ENCODE measurements at places on chromosomes 7 and 10. TPM values are rescaled to one million over a fixed set of nuclear protein-coding genes. Genes with fewer than 3 reads are reported as not detected.

Gene THNSL1
- 4.2 TPM for total RNA-seq

Gene VPS26A
- 61.9 TPM for total RNA-seq

DNA sequence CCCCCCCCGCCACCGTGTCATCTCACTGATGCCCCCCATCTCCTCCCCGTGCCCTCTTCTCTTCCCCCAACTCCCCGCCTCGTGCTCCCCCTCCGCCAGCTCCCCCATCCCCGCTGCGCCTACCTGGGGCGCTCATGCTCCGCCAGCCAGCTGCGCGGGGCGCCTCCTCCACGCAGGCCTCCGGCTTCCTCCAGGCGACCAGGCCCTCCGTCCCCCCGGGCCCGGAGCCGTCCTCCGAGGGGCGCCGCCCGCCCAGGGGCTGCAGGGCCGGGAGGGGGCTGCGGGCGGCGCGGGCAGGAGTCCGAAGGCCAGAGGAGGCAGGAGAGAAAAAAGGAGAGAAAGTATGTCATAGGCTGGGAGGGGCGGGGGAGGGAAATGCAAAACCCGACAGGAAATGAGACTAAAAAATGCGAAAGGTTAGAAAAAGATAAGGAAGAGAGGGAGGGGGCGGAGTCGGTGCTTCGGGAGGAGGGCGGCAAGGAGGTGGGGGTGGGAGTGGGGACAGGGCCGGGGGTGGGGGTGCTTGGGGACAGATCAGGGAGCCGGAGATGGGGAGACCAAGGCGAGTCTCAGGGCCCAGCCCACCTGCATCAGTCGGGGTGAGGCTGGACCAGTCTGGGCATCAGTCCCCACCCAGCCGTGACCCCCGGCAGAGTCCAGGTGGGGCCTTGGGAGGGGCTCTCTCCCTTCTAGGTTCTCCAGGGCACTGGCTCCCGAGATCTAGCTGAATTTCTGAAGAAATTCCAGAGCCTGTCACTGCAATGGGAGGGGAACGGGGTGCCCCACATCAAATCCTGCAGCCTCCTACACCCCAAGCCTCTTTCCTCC is at the start of gene CARD11:
CARD11 (minus strand) TSS at position 324 of the 828 bp plus-strand sequence. CDS start 85,361 bp downstream, outside the sequence.
- peak within 1 kb of the TSS; percentile 98 for H3K4me3 ChIP-seq
- peaks cover 36% of the 10 kb centered on the region for H3K36me3 ChIP-seq
- H3K27me3 ChIP-seq, result no peaks in the 10 kb centered on the region
- peak; percentile 76 for DNase-seq

Gene ASAH2
- 1.8 TPM for total RNA-seq

DNA sequence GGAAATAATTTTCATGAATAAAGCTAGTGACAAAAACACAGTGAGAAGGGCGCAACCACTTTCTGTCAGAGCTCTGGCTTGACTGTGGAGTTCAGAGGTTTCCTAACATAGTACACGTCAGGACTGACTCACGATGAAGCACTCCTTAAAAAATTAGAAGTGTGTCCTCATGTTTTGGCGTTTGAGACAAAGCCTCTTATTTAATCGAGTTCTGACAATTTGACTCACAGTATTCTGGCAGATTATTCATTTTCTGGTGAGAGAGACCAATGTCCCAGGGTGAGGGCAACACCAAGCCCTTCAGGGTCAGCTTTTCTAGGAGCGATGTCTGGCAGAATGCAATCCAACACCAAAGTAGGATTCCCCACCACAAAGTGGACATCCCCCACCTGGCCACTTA is 108.7 kb downstream of the DIP2C start:
- H3K27me3 ChIP-seq, result no peaks in the 10 kb centered on the region
- H3K4me3 ChIP-seq, result no peak overlapping the region
- no peak overlapping the region for H3K27ac ChIP-seq
- H3K36me3 ChIP-seq, result no peaks in the 10 kb centered on the region
- no peak for DNase-seq

Gene TMEM130
- total RNA-seq, result not detected

Gene A1CF
- not detected for total RNA-seq

GRCh38 chr7:1288996-1289551 is 56.4 kb downstream of the UNCX start:
- H3K4me1 ChIP-seq, result peaks cover 13% of the 10 kb centered on the region
- H3K27me3 ChIP-seq, result peaks cover 16% of the 10 kb centered on the region
- H3K36me3 ChIP-seq, result no peaks in the 10 kb centered on the region
- no peak overlapping the region for H3K27ac ChIP-seq
- H3K4me3 ChIP-seq, result no peak overlapping the region
- DNase-seq, result no peak

- no peaks in the 10 kb centered on the region for H3K36me3 ChIP-seq
- no peak for DNase-seq
- no peak overlapping the region for H3K27ac ChIP-seq
- peaks cover 23% of the 10 kb centered on the region for H3K27me3 ChIP-seq
These were observed 42.5 kb upstream of the LCOR start for GRCh38 chr10:96789571-96790108.

DNA sequence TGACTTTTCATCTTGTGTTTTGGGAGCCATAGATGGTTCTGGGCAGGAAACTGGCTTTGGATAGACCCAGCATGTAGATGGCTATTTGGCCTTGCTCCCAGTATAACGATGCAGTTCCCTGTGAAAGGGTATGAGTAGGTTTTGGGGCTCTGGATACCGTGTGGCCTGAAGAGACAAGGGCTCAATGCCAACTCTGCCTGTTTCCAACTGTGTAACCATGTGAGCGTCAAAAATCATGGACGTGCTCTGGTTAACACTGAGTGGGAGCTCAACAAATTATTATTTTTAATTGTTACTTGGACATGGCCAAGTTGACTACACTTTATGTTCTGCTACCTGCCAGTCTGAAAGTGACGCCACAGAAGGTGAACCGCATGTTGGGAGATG is 41.8 kb downstream of the EGFR start:
- H3K4me3 ChIP-seq, result no peak overlapping the region
- H3K4me1 ChIP-seq, result no peaks in the 10 kb centered on the region
- no peak for DNase-seq
- no peaks in the 10 kb centered on the region for H3K27me3 ChIP-seq
- no peak overlapping the region for H3K27ac ChIP-seq

GRCh38 chr7:16421333-16422102 is at the start of gene CRPPA:
Gene CRPPA (minus strand): TSS chr7:16421538. CDS start chr7:16421322, 216 bp downstream.
- no peaks in the 10 kb centered on the region for H3K27me3 ChIP-seq
- DNase-seq, result peak; percentile 47
- H3K27ac ChIP-seq, result peak within 1 kb of the TSS; percentile 98
- peaks cover 10% of the 10 kb centered on the region for H3K36me3 ChIP-seq
- peak within 1 kb of the TSS; percentile 91 for H3K4me3 ChIP-seq

DNA sequence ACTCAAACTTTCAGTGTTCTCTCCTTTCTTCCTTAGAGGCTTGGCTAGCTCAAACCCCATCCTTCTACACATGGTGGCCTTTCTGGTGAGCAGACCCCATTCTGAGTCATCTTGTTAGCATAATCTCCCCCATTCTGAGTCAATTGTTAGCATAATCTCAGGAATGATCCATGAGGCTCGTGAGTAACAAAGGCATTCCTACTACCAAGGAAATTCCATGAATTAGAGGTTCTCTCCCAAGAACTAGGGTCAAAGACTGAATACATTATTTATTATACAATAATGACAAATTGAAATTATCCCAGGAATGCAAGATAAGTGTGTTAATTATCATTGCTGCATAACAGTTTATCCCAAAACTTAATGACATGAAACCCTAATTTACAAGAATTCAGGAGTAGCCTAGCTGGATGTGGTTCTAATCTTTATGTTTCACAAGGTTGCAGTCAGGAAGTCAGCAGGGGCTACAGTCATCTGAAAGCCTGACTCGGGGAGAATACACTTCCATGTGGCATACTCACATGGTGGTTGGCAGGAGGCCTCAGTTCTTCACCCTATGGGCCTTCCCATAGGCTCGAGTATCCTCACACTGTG is 100.2 kb downstream of the MMRN2 start:
- no peak overlapping the region for H3K27ac ChIP-seq
- no peak overlapping the region for H3K4me3 ChIP-seq
- H3K4me1 ChIP-seq, result no peaks in the 10 kb centered on the region
- no peaks in the 10 kb centered on the region for H3K27me3 ChIP-seq
- peaks cover 2% of the 10 kb centered on the region for H3K36me3 ChIP-seq

GRCh38 chr10:59517341-59517899 is 155.1 kb upstream of the FAM13C start:
- no peak overlapping the region for H3K27ac ChIP-seq
- no peaks in the 10 kb centered on the region for H3K36me3 ChIP-seq
- no peaks in the 10 kb centered on the region for H3K4me1 ChIP-seq
- H3K4me3 ChIP-seq, result no peak overlapping the region
- H3K27me3 ChIP-seq, result no peaks in the 10 kb centered on the region

Gene C10orf67
- not detected for total RNA-seq

Gene PPP2R2D
- 37.5 TPM for total RNA-seq

DNA sequence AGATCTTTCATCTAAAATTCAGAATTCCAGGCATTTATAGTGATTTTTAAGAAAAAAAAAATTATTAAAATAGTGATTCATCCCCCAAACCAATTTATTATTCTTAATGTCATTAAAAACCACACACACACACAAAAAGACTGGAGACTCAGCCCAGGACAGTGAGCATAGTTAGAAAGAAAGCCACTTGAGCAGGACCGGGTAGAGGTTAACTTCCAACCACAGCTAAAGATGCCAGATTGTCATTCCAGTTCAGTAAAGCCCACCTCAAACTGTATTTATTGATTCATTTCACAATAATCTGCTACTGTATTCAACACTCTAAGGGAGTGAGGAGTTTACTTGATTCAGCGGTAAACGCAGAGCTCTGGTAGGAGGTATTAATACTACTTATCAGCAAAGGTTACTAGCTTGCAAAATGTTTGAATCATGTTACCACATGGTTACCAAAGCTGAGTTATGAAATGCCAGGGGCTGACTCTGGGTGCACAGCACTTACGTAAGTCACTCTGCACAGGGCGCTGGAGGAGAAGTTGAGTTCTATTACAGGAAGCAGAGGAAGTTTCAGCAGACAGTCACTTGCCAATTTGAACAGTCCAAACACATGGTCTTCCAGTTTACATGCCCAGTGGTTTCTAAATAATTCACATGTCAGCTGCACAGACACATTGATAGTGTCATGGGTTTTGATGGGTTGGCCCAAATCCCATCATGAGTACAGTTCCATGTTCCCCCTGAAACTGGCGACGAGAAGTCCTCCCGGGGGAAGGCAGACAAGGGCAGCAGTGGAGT is 64.6 kb downstream of the KLF6 start:
- H3K4me3 ChIP-seq, result no peak overlapping the region
- no peak for DNase-seq
- H3K4me1 ChIP-seq, result no peaks in the 10 kb centered on the region
- H3K27me3 ChIP-seq, result peaks cover 18% of the 10 kb centered on the region

- no peaks in the 10 kb centered on the region for H3K4me1 ChIP-seq
- H3K4me3 ChIP-seq, result no peak overlapping the region
- no peak overlapping the region for H3K27ac ChIP-seq
- H3K36me3 ChIP-seq, result no peaks in the 10 kb centered on the region
These were observed 145.2 kb downstream of the GRM3 start for GRCh38 chr7:86788948-86789347.

Gene PRF1
- 265 TPM for total RNA-seq

Gene LRRC4
- total RNA-seq, result 0.24 TPM

GRCh38 chr7:99193527-99194220 is 14.2 kb downstream of the KPNA7 start:
- peaks cover 2% of the 10 kb centered on the region for H3K36me3 ChIP-seq
- no peak for DNase-seq
- H3K27me3 ChIP-seq, result no peaks in the 10 kb centered on the region
- peaks cover 5% of the 10 kb centered on the region for H3K4me1 ChIP-seq
- H3K27ac ChIP-seq, result no peak overlapping the region

GRCh38 chr10:52653263-52653909 is 119.2 kb downstream of the MBL2 start:
- no peak overlapping the region for H3K4me3 ChIP-seq
- no peaks in the 10 kb centered on the region for H3K27me3 ChIP-seq
- H3K4me1 ChIP-seq, result no peaks in the 10 kb centered on the region
- no peaks in the 10 kb centered on the region for H3K36me3 ChIP-seq

DNA sequence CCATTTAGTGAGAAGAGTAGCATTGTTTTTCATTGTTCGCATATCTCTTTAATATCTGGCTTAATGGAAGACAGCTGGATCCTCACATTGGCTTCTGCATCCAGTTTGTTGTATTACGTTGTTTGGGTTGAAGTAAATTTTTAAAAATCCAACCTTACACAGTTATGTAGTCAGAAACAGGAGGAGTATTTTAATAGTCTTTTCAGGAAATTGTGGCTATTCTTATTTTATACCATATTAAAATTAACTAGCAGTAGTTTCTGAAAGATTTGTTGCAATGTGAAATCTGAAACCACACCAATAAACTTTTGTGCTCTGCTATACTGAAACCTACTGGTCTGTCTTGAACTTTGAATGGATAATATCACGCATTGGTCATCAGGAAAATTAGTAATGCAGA is 27.9 kb downstream of the MYPN start:
- no peaks in the 10 kb centered on the region for H3K4me1 ChIP-seq
- no peak overlapping the region for H3K27ac ChIP-seq
- DNase-seq, result no peak
- H3K4me3 ChIP-seq, result no peak overlapping the region
- peaks cover 17% of the 10 kb centered on the region for H3K27me3 ChIP-seq
- H3K36me3 ChIP-seq, result no peaks in the 10 kb centered on the region

DNA sequence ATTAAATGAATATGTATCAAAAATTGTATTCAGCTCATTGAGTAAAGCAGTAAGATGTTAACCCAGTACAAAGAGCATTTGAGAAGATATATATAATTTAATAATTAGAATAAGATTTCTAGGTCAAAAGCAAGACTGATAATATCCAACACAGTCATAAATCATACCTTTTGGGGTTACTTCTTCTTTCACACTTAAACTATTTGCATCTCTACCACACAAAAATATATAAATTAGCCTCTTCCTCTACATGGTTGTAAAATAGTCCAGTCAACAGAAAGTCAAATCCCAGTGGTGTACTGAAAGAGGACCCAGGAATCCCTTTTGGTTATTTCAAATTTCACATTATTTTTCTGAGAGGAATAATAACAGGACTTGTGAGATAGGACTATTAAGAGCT is 204.6 kb upstream of the INHBA start:
- H3K4me3 ChIP-seq, result no peak overlapping the region
- no peak for DNase-seq
- H3K27ac ChIP-seq, result no peak overlapping the region
- H3K27me3 ChIP-seq, result peaks cover 3% of the 10 kb centered on the region

GRCh38 chr10:107986571-107986970 is 822.1 kb upstream of the SORCS1 start:
- no peak overlapping the region for H3K27ac ChIP-seq
- H3K27me3 ChIP-seq, result no peaks in the 10 kb centered on the region
- DNase-seq, result no peak
- H3K4me3 ChIP-seq, result no peak overlapping the region
- H3K36me3 ChIP-seq, result no peaks in the 10 kb centered on the region
- no peaks in the 10 kb centered on the region for H3K4me1 ChIP-seq

GRCh38 chr7:11957956-11958355 is 126.0 kb upstream of the THSD7A start:
- H3K4me1 ChIP-seq, result no peaks in the 10 kb centered on the region
- no peaks in the 10 kb centered on the region for H3K36me3 ChIP-seq
- no peak overlapping the region for H3K27ac ChIP-seq
- no peaks in the 10 kb centered on the region for H3K27me3 ChIP-seq

- no peaks in the 10 kb centered on the region for H3K4me1 ChIP-seq
- no peak for DNase-seq
- H3K27me3 ChIP-seq, result peaks cover 11% of the 10 kb centered on the region
These were observed 69.0 kb downstream of the DENND2A start for GRCh38 chr7:140571538-140572122.

Gene EN2
- total RNA-seq, result not detected

Gene CYP26A1
- not detected for total RNA-seq
